ENCODE measurements at places on chromosomes 2 and 18. TPM values are rescaled to one million over a fixed set of nuclear protein-coding genes. Genes with fewer than 3 reads are reported as not detected.

GRCh38 chr2:144511937-144512336 lies 8.0 kb downstream of the ZEB2 start:
- DNase-seq = no peak

GRCh38 chr2:36172824-36173223 lies 182.8 kb upstream of the CRIM1 start:
- no peak for DNase-seq

- DNase-seq = no peak
Measured at GRCh38 chr2:29367986-29368658, 252.9 kb downstream of the CLIP4 start.

GRCh38 chr2:223589901-223590300 lies 12.3 kb downstream of the SCG2 start:
- no peak for DNase-seq

- no peak for DNase-seq
Measured at GRCh38 chr2:216445501-216445900, 33.2 kb downstream of the SMARCAL1 start.

GRCh38 chr2:138752197-138752956 lies 27.8 kb downstream of the NXPH2 start:
- DNase-seq = no peak

DNA sequence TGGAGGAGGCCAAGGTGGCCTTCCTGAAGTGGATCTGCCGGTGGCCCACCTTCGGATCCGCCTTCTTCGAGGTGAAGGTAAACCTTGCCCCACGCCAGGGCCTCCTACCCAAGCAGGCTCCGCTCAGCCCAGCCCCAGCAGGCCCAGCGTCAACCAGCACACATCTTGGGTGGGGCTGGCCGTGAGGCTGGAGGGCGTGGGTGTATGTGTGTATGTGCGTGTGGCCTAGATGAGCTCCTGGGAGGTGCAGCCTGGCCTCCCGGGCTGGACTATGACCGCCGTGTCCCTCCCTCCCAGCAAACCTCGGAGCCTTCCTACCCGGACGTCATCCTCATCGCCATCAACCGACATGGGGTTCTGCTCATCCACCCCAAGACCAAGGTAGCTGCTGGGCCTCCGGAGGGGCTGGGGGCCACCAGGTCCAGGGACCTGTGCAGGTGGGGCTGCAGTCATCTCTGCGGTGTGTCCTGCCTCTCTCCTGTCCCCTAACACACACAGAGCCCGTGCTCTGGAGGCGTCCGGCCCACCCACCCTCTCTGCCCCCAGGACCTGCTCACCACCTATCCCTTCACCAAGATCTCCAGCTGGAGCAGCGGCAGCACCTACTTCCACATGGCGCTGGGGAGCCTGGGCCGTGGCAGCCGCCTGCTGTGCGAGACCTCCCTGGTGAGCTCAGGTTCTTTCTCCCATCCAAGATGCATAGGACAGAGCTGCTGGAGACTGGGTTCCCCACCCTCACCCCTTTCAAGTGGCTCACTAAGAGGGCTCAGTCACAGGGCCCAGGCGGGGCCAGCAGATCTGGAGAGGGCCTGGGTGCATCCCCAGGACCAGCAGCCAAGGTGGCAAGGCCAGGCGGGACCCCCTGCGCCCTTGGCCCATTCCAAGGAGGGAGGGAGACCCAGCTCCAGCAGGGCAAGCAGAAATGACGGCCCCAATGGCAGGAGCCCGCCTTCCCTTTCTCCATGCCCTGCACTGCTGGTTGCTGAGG lies 9.4 kb upstream of the GPR17 start:
- DNase-seq = no peak

DNA sequence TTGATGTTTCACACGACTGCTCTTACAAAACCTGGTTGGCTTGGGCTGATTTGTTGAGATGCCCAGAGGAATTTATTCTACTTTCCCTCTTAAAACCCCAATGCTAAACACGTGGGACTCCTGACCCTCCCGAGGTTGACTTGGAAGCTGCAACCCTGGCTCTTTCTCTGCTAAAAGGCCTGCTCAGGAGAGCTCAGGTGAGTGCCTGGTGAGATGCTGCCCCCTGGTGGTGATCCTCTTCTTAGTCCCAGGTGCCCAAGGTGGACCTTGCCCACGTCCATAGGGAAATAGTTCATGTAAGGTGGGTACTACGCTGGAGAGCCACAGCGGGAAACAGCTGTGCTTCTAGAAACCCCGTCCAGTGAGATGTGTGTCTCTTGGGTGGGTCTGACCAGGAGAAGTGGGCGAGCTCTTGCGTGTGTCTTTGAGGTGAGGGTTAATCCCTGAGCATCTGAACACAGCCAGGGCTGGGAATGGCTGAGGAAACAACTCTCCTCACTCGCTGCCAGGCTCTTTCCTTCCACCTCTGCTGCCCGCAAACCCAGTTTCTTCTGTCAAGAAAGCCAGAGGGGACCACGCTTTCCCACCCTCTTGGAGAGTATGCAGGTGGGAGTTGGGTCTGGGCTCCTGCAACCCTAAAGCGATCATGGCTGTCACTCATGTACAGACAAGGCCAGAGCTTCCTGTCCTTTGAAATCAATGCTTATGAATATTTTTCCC lies 25.5 kb upstream of the PXDN start:
- no peak for DNase-seq

- peak; percentile 78 for DNase-seq
Measured at GRCh38 chr2:120539937-120540718, 194.2 kb downstream of the INHBB start.

DNA sequence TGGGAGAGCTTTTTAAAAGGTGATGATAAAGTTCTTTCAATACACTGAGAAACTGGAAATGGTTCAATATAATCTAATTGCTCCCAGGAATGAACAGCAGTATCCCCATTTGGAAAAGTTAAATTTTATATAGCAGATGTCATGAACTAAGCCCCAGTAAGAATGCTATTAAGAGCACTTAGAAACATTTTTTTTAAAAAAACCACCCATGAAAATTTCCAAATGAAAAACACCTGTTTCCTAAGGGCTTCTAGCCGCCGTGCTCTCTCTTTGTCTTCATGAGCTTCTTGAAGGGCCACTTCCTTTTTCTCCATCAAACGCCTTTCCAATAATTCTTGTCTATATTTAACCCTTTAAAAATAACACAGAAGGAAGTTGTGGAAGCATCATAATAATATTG lies 77.0 kb downstream of the UPP2 start:
- DNase-seq = peak; percentile 52

DNA sequence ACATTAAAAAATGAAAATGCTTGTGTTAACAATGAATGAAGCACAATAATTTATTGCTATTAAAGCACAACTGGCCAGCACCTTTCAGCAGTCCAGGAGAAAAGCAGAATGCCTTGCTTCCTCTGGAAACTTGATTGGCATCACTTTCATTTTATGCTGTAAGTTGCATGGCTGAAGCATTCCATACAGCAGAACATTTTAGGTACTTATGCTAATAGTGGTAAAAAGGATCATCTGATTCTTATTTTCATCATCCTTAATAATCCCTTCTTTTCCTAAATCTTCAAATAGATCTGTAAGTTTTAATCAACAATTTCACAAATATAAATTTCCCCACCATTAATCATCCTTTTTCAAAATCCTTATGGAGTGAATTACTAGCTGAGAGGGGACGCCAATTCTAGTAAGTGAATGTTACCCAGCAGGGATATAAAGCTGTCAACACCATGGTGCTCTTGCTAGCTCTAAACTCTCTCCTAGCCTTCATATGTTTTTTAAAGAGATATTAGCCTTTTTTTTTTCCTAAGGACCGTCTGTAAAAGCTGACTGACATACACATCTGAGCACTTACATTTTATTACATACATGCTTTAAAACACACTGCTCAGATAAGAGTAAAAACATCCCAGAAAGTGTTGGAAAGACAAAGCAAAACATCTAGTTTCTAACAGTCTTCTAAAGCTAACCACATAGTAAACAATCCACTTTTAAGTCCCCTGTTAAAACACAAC lies 5.3 kb downstream of the SATB2 start:
- DNase-seq = no peak

- no peak for DNase-seq
Measured at GRCh38 chr2:82278416-82278815, 1973.9 kb upstream of the LRRTM1 start.

GRCh38 chr2:173602153-173602795 lies 247.6 kb downstream of the CDCA7 start:
- DNase-seq = no peak

GRCh38 chr2:187900021-187900420 lies 345.8 kb upstream of the TFPI start:
- DNase-seq = peak; percentile 6

DNA sequence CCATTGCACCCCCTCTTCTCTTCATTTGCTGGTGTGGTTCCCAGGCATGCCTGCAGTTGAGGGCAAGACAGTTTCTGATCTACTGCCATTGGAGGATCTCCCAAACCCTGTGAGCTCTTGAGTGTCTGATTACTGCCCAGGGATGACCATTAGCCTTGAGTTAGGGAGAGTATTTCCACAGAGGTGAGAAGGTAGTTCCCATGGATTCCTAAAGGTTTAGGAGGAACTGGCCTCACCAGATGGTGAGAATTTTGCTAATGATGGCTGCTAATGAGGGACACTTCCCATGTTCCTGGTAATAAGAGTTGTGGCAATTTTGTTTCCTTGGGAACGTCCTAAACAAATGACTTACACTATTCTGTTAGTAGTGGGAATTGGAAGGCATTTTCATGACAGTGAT lies 42.5 kb downstream of the PTPRM start:
- DNase-seq = no peak

DNA sequence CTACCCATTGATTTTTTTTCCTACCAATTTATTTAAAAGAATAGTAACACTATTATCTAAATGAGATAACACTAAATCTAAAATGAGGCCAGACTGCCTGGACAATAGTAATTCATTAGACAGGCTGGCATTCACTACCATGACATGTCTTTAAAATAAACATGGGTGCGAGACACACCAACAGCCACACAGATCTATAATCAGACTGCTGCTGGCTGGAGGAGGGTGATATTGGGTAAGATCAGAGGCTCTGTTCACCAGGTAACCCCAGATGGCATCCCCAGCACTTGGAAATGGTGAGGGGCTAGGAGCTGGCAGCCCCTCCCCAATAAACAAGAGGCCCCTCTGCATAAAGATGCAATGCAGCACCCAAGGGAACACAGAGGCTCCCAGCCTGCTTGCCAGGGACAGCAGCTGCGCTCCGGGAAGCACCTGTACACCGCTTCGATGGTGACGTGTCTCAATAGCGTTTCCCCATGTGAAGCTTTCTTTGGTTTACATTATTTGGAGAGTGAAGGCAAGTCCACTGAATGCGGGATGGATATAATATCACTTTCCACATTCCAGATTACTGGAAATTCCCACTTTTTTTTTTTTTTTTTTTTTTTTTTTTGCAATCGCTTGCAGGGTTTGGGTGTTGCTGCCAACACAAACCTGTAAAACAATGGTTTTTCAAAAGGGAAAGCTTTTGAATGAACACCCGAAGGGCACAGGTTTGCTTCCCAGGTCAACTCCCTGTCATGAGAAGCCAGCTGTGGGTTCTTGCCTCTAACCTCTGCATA lies 159.0 kb downstream of the ZNF516 start:
- no peak for DNase-seq

DNA sequence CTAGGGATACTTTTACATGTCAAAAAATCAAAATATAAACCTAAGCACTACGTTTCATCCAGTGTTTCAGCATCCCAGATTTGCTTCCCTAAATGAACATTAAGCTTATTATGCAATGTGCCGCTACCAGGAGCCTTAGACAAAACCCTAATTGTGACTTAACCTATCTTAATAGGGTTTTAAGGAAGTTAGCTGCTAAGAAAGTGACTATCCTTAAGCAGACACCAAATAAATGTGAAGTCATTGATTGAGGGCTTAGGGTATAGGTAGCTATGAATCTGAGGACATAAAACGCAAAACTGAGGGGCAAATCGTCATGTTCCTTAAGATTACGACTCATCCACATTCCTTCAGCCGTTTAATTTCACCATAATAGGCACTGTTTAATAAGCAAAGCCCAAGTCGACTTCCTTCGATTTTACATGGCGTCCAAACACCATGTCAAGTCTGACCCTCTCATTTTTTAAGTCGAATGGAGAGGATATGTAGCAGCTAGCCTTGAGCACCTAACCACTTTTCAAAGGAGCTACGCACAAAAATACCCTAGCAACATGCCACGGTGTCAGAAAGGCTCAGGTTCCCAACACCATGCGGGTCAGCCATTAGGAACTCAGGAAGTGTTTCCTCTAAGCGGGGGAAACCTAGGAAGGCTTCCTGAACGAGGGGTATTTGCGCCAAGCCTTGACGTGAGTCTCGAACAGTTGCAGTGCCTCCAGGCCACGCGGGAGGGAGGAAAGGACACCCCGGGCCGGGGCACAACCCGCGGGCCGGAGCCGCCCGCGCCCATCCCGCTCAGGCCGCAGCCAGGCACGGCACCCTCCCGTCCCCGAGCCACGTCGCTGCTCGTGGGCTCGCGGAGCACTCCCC lies 1.0 kb downstream of the HDLBP start:
- no peak for DNase-seq

DNA sequence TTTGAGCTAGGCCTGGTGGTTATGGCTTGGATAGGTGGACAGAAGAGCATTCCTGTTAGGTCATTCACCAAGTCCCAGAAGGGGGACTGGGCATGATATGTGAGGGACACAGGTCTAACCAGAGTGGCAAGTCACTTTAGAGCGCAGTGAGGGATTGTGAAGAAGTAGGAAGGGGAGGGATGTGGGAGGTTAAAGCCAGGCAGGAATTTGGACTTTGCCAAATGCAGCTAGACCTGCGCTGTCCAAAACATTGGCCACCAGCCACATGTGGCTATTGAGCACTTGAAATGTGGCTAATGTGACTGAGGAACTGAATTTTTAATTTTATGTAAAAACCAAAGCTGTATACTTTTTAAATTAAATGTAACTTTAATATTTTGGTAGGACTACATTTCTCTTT lies 23.7 kb downstream of the GCKR start:
- DNase-seq = no peak

DNA sequence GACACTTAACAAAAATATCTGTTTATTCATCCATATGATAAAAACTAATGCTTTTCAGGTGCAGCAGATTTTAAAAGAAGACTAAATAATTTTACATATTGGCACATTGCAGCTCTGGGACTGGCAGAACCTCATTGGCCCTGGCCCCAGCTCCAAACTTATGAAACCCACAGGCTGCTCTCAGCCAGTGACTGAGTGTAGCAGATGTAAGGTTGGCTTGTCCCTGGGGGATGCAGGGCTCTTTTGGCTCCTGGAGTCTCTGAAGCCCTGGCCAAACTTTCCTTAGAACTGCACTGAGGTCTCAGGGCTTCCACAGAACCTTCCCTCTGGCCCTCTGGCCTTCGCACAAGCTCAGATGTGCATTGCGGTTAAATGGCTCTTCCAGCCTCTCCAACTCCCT lies 725.0 kb upstream of the SOX11 start:
- DNase-seq = no peak

The VRK2 gene
- 11.9 TPM for polyA plus RNA-seq

The TRABD2A gene
- 3.8 TPM for polyA plus RNA-seq

The ZSCAN30 gene
- polyA plus RNA-seq = 7.5 TPM

The KIF1A gene
- polyA plus RNA-seq = 0.01 TPM

The SPR gene
- 14.9 TPM for polyA plus RNA-seq

The SIX3 gene
- not detected for polyA plus RNA-seq

The KCMF1 gene
- 83.3 TPM for polyA plus RNA-seq

The PLGLB2 gene
- 1.2 TPM for polyA plus RNA-seq

The SRSF7 gene
- polyA plus RNA-seq = 110 TPM

The GCG gene
- polyA plus RNA-seq = not detected

The CCDC102B gene
- polyA plus RNA-seq = 2.8 TPM

All from BJ (cell line).